H9 (cell line): ENCODE measurements at places on chromosomes 2 and 18.

- DNase-seq = no peak
Observed at GRCh38 chr2:6525475-6525964, 340.2 kb downstream of the CMPK2 start.

DNA sequence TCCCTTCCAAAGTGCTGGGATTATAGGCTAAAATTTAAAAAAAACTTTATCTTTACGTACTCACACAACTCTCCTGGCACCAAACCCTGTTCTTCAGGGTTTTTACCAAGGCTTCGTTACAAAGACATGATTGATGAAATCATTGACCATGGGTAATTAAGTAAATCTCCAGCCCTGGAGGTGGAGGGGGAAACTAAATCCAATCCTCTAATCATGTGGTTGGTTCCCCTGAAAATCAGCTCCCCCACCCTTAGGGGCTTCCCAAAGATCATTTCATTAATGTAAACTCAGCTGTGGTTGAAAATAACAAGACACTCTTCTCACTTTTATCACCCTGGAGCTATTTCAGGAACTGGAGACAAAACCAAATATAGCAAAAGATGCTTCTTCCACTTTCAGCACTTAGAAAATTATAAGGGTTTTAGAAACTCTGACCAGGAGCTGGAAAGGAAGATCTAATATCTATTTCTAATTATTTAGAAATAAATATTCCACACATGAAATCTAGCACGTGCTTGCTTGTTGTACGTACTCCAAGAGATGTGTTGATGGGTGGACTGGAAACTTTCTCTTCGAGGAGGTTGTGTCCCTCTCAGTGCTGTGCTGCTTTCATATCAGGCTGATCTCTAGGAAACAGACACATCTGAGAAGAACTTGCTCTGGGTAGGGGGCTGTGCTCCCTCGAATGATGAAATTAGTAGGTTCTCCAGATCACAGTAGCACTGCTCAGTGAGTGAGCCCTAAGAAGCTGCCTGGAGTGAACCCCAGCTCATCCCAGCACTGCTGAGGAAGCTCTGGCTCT lies 67.2 kb downstream of the SMAD4 start:
- DNase-seq = no peak

DNA sequence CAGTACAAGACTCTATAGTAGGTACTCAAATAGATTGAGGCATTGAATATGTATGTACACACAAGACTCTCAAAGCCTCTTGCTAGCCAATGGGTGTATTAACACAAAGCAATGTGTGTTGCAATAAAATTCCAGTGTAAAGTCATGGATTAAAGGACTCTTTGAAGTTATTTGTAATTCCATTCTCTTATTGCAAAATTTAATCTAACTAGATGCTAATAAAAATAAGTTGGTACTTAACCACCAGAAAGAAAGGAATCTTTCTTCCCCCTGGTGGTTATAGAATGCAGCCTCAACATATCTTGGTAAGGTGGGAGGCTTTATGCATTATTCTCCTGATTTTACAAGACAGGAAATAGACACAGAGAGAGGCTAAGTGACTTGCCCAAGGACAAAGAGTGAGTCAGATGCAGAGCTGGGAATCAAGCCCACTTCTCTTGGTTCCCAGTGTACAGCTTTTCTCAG lies 18.0 kb downstream of the LRP1B start:
- DNase-seq = no peak

DNA sequence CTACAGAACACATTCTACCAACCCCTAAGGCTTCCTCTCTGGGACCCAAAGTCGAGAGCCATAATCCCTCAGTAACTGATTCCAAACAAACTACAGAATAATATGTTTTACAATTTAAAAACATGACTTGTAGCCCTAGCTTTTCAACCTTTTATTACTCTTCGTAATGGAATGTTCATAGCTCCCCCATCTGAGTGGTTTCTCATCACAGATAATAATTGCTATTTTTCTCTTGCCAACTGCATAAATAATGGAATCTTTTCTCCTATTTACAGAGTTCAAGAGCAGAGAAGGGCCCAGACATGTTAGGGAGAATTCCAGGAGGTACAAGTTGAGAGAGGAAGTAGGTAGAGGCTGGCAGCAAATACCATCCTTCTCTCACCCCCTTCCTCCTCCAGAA lies 59.9 kb upstream of the CERS6 start:
- no peak for DNase-seq

DNA sequence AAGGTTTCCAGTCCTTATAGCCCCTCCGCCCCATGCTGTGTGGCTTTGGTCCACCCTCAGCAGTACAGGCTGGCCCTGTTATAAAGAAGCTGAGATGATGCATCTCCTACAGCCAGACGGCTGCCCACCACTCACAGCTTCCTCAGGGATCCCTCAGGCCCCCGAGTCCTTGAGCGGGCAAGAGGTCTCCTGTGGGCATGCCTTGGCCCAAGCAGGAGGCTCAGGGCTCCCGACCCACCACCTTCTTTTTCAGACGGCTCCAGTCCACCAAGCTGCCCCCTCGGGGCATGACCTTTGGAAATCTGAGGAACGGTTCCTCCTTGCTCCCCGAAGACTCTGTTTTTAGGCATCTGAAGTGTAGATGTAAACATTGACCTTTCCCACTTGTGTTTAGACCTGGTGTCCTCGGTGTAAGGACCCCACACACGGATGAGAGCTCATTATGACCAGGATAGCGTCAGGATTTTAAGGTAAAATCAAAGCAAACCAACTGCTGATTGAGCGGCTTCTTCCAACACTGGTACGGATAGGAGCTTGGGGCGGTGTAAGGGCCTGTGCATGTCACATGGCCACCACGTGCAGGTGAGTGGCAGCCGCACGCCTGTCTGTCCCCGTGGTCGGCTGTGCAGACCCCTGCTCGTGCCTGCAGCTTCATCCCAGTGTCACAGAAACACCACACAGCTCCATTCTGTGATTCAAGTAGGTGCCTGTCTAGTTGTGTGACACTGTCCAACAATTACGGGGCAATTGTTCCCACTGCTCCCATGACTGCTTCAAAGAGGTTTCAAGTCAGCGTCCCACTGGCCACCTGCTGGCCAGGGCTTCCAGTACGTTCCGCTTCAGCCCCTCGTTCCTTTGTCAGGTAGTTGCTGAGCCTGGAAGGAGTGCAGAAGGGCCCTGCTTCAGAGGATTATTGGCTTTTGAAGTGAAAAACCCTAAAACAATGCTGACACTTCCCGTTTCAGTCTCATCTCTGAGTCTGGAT lies 74.7 kb downstream of the NDUFA10 start:
- DNase-seq = no peak

GRCh38 chr2:189487283-189488007 lies 46.2 kb downstream of the WDR75 start:
- no peak for DNase-seq

GRCh38 chr2:47250586-47251403 lies 95.7 kb upstream of the STPG4 start:
- no peak for DNase-seq

DNA sequence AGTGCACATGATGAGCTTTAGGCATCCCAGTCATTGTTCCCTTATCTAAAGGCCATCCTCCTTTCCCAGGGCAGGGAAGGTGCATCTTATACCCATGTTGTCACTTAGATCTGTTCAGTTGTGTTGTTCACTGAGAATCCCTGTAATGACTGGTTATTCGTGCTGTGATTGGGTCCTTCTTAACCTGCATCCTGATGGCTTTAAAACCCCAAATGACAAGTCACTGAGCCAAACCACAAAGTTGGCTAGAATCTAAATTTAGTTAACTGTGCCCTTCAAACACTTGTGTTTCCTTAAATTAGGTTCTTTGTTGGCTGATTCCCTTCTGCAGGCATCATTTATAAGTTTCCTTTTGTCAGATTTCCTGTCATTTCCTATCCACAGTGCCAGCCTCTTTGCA lies 58.5 kb upstream of the SLC16A14 start:
- DNase-seq = no peak

DNA sequence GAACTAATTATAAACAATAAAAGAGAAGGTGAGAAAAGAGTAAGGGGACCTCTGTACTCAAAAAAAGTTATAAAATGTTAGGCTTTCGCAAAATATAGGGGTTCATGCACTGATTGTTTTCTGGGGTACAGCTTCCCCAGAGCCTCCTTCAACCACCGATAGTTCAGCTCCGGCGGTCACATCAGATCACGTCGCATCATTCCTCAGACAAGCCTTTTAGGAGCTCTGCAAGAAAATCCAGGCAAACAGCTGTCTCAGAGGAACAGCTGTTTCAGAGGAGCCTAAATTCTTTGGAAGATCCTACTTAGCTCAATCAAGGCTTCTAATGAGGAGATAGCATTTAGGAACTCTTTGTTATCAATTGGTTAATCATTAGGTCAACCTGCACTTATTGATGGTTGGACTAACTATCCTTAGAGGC lies 78.7 kb downstream of the MYCN start:
- DNase-seq = no peak

- no peak for DNase-seq
Observed at GRCh38 chr2:71735676-71736075, 282.3 kb downstream of the DYSF start.

DNA sequence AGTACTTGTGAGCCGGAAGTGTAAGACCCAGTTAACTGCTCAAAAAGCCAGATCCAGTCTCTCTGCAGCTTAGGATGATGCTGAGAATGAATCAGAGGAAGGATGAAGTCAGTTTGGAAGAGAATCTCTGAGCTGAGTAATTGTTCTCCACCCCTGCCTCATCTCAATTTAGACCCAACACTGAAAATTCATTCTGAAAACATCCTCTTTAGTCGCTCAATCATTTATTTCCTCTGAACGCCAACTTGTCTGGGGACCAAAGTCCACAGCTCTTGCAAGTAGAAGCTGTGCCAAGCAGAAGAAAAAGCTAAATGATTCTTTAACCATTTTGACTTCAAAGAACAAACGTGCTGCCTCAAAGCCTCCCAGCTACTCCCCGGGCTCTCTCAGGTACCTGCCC lies 177.1 kb upstream of the KLHL29 start:
- DNase-seq = no peak

DNA sequence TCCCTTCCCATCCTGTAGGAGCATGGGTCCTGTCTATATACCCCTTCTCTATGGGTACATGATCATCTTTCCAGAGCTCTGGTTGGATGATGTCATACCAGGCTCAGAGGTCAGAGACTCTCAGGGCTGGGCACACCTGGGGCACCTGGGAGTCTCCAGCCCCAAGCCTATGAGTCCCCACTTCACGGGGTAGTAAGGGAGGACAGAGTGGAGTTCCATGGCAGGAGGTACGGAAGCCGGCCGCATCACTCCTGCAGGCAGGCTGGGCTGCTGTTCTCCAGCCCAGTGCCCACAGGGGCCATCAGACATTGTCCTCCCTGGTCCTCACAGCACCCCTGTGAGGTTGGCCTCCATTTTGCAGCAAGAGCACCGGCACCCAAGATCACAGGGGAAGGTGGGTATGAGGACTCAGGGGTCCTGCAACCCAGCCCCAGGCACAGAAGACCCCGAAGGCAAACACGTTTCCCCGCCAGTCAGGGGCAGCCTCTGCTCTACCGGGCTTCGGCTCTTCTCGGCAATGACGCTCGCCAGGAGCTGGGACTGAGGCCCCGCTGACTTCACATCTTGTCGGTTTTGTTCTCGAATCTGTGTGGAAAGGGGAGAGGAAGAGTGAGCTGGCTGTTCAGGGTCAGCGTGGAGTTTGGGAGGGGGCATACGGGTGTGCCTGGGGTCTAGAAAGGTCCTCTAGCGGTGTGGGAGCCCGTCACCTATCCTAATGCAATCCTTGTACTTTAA lies 91.5 kb downstream of the ADD2 start:
- peak; percentile 10 for DNase-seq

DNA sequence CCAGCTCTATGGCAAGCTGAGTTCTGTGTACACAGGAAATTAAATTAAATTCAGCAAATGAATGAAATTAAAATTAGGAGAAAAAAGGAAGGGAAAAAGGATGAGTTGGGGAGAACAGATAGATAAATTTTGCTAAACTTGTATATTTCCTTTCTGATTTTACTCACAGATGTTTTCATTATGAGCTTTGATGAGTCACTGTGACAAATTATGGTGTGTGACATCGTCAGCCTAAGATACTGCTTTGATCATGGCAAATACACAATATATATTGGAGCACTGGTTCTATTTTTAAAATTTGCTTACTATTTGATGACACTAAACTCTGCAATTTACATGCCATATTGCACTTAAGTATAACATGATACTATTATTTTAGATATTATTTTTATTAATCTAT lies 464.6 kb upstream of the SPHKAP start:
- DNase-seq = no peak

DNA sequence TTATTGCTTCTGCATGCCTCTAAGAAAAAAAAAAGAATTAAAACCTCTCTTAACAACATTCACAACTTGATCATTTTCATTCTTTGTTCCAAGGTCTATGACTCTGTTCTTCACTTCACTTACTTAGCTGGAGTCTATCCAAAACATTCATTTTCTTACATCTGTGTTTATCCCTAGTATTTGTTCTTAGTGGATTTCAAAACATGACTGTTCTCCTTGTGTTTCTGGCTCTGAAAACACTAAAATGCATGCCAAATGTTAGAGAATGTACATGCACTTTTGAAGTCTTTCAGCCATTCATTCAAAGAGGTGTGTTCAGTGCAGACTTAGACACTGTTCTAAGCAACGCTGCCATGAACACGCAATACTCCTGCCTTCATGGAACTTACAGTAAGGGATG lies 138.8 kb downstream of the CNTNAP5 start:
- DNase-seq = no peak

DNA sequence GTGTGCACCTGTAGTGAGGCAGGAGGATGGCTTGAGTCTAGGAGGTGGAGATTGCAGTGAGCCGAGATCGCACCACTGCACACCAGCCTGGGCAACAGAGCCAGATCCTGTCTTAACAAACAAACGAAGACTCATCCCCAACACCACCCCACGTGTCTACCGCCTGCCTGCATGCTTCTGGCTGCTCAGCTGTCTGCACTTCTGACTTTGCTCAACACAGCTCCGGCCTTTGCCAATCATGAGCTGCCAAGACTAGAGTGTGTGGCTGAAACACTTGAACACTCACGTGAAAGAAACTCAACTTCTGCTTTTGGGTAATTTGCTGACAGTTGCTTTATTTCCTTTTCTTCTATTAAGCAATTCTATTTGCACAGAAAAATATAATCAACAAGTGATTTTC lies 32.1 kb upstream of the SP3 start:
- DNase-seq = no peak

- no peak for DNase-seq
Observed at GRCh38 chr2:40401896-40402295, 50.0 kb downstream of the SLC8A1 start.

- DNase-seq = no peak
Observed at GRCh38 chr2:141423124-141423523, 707.7 kb downstream of the LRP1B start.

- no peak for DNase-seq
Observed at GRCh38 chr2:36915627-36916026, 50.7 kb downstream of the STRN start.

- DNase-seq = no peak
Observed at GRCh38 chr18:58937071-58937886, 72.6 kb downstream of the ZNF532 start.

- no peak for DNase-seq
Observed at GRCh38 chr2:134190807-134191203, 63.1 kb upstream of the MGAT5 start.

DNA sequence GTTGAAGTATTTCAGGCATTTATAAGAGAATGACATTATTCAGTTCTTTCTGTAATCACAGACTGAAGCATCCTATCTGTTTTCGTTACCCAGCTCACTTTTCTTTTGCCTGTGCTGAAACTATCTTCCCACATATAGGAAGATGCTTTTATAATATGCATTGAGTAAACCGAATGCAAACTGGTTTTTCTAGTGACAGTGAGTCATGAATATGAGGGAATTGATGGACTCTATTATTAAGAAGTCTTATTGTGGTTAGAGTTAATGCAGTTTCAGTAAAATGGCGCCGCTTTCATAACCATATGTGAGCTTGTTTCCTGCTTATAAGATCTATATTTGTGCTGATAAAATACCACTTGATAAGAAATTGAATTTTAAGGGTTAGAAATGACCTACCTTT lies 59.2 kb downstream of the ACVR2A start:
- DNase-seq = no peak

- no peak for DNase-seq
Observed at GRCh38 chr2:86519349-86519748, 43.9 kb downstream of the CHMP3 start.
